ENCODE measurements at places on chromosomes 3 and 15. TPM values are rescaled to one million over a fixed set of nuclear protein-coding genes. Genes with fewer than 3 reads are reported as not detected.

- no peak for DNase-seq
Measured at GRCh38 chr3:111325160-111325718, 216.8 kb upstream of the CD96 start.

GRCh38 chr15:95541301-95541700 lies 789.2 kb upstream of the NR2F2 start:
- DNase-seq: no peak

GRCh38 chr3:188658606-188659005 lies 504.6 kb downstream of the LPP start:
- no peak for DNase-seq

DNA sequence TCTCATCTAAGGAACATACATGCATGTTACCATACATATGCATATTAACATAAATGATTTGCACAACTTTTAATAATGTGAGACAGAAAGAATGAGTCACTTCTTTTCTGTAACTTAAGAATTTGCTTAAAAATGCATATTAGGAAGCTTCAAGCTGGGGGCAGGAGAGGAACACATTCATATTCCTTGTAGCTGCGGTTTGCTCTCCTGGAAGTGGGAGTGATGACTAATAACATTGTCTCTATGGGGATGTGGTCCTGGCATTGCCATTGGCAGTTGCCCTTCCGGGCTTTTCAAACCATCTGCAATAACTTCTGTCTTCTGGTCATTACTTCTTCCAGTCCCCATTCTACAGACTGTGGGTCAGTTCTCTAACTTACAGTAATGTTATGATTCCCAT lies 15.6 kb downstream of the CHST2 start:
- DNase-seq: peak; percentile 81

Gene SAMD7
- not detected for total RNA-seq

Gene TMCO5A
- not detected for total RNA-seq

DNA sequence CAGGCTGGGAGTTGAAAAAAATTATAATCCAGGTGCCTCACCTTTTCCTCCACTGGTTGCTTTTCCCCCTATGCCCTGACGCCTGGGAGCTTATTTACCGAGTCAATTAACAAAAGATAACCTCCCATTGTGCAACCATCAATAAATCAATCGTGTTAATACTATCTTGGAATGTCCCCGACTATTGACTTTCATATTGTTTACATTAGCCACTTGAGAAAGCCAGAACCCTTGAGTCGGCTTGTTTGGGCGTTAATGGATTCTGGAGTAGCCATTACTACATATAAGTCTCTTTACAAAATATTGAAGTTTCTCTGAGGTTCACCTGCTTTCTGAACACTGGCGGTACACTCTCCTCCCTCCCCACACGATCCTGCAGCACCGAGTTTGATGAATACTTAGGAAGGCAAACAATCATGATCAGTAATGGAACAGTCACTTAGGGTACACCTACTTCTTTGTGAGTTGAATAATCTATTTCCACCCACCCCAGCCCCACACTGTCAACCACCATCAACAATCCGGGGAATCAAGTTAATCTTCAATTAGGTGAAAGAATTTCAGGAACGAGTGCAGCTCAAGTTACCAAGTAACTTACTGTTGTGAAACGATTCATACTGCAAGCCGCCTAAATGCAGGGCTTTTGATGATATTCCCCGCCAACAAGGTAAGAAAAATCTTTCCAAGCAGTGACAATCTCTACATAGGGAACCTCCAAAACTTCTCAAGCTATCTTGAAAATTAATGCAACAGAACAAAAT lies 159.3 kb upstream of the NR2F2 start:
- DNase-seq: no peak

Gene TMED3
- 105 TPM for total RNA-seq

DNA sequence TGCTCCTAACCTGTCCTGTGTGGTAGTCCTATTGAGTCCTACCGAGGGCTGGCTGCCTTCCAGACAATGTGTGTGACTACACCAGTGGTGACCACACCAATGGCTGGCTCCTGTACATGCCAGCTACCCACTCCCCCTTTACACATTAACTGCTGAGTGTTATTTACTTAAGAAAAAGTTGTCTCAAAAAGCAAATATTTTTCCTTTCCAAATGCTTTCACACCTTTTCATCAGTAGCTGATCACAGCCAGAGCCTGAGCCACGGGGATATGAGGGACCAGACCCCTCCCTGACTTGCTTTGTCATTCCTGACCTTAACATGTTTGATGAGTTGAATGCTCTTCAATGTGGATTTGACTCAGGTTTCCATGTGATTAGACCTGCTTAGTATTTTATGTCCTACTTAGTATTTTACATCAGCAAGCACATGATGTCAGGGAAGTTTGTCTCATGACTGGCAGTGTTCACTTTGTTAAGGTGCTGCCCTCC lies 29.6 kb upstream of the GREM1 start:
- no peak for DNase-seq

Gene AGTR1
- not detected for total RNA-seq

DNA sequence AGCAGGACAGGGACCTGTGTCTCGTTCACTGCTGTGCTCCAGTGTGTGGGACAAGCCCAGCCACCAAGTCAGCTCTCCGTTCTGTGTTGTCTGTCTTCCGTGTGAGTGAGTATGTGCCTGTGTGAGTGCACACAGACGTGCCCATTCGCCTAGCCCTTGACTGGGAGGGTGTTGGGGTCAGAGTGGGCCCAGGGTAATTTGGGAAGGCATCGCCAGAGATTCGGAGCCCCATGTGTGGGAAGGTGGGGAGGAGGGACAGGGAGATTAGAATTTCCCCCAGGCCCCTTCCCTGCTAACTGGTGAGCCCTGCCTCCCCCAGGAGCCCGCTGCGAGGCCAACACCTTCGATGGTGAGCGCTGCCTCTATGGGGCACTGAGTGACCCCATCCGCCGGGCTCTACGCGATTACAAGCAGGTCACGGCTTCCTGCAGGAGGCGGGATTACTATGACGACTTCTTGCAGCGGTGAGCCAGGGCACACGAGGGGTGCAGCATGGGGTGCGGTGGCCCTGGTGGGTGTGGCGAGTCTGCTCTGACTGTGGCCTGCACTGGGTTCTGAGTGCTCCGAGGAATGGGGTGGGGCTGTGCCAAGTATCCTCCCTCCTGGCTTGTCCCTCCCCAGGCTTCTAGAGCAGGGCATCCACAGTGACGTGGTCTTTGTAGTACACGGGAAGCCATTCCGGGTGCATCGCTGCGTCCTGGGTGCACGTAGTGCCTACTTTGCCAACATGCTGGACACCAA lies 3.1 kb downstream of the ABTB1 start:
- DNase-seq: no peak

DNA sequence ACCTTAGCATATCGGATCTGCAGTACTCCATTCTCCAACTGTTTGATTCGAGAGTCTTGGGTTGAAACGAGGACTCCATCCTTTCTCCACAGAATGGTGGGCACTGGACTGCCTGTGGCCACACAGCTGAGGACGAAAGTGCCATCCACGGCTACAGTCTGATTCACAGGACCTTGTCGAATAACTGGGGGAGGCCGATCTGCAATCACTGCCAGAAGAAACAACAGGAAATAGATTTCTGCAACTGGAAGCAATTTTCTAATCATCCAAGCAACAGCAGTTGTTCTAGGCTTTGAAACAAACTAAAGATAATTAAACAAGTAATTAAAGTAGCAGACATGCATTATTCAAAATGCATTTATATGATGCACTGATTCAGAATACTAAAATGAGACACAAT lies 1097.7 kb downstream of the ROBO1 start:
- DNase-seq: no peak

DNA sequence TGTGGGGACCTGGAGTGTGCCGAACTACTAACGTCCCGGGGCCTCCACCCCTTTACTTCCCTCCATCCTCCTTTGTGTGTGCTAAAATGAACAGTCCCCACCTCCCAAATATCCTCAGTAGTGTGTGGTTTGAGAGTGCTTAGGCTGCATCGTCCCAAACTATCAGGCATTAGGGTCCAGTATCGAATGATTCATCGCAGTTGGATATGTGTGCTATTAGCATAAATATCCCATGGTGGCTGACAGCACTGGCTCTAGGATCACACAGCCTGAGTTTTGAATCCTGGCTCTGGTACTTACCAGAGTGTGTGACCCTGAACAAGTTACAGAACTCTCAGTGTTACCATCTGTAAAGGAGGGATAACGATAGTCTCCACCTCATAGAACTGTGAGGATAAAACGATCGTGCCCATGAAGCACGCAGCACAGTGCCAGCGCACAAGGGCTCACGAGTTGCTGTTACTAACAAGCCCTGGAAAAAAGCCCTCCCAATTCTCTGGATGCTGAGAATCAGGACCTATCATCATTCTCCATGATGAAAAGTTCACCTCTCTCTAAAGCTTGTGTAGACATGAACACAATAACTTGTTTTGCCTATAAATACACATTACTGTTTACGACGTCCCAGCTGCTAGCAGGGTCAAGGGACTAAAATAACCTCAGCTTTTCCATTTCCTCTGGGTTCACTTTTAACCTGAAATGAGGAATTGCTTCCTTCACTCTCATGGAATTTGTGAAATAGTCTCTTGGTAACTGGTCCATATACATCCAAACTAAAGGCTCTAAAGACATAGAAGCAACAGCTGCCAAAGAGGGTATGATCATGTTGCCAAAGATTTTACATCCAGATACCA lies 51.0 kb downstream of the VGLL4 start:
- DNase-seq: peak; percentile 80

Gene ARGFX
- not detected for total RNA-seq

- DNase-seq: no peak
Measured at GRCh38 chr3:42491881-42492507, 10.4 kb upstream of the VIPR1 start.

Gene EPHB1
- 2.5 TPM for total RNA-seq

Data from endothelial cell of umbilical vein (primary cell).